ENCODE measurements at places on chromosomes 5 and 9. TPM values are rescaled to one million over a fixed set of nuclear protein-coding genes. Genes with fewer than 3 reads are reported as not detected.

HAVCR2 gene
- 74.3 TPM for total RNA-seq

SKIC3 gene
- total RNA-seq: 94.1 TPM

KIF12 gene
- total RNA-seq: not detected

PKD2L2 gene
- total RNA-seq: 0.78 TPM

FREM1 gene
- total RNA-seq: 0.05 TPM

GCNT4 gene
- total RNA-seq: 2.0 TPM

AK1 gene
- total RNA-seq: 47.3 TPM

ADAMTS13 gene
- 2.8 TPM for total RNA-seq

STPG3 gene
- not detected for total RNA-seq

ZDHHC21 gene
- 9.2 TPM for total RNA-seq

PCDHGC5 gene
- 0.31 TPM for total RNA-seq

EXD3 gene
- total RNA-seq: 35.3 TPM

NEURL1B gene
- 0.54 TPM for total RNA-seq

RXRA gene
- total RNA-seq: 30.9 TPM

NEUROG1 gene
- not detected for total RNA-seq

RASGEF1C gene
- not detected for total RNA-seq

CHSY3 gene
- 0.18 TPM for total RNA-seq

LARP1 gene
- total RNA-seq: 112 TPM

SPATA31D4 gene
- total RNA-seq: not detected

RETREG1 gene
- 2.1 TPM for total RNA-seq

LMX1B gene
- total RNA-seq: not detected

PPWD1 gene
- 91.3 TPM for total RNA-seq

CD72 gene
- 32.3 TPM for total RNA-seq

HAVCR1 gene
- 14.6 TPM for total RNA-seq

EDIL3 gene
- total RNA-seq: not detected

NKD2 gene
- not detected for total RNA-seq

MOB3B gene
- total RNA-seq: 0.23 TPM

ZFAND5 gene
- total RNA-seq: 450 TPM

PCDHGC4 gene
- total RNA-seq: 0.84 TPM

GDNF gene
- not detected for total RNA-seq

LHX6 gene
- not detected for total RNA-seq

MRPL41 gene
- total RNA-seq: 16.8 TPM

SLC25A46 gene
- 25.5 TPM for total RNA-seq

SH3TC2 gene
- total RNA-seq: 0.68 TPM

OSMR gene
- total RNA-seq: not detected

KIF2A gene
- 80.4 TPM for total RNA-seq

C9 gene
- not detected for total RNA-seq

All from natural killer cell (primary cell).